ENCODE measurements at places on chromosomes 7 and 10. TPM values are rescaled to one million over a fixed set of nuclear protein-coding genes. Genes with fewer than 3 reads are reported as not detected.

GPR37 gene
- 3.2 TPM for total RNA-seq

DNA sequence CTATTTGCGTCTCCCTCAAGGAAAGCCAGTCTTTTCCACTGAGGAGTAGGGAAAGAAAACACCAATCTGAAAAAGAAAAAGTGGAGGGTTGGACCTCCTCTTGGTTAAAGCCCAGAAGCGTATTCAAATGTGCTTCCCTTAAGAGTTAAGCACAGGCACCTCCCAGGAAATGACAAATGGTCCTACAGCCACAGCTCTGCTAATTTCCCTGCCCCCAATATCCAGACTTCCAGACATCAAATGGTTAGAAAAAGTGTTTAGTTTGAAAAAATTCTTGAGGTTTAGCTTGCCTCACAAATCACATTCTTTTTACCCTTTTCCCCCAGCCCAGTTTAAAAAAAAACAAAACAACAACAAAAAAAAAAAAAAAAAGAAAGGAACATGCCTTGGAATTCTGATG lies 19.0 kb upstream of the COL1A2 start:
- DNase-seq = no peak
- H3K27me3 ChIP-seq = no peaks in the 10 kb centered on the region
- no peaks in the 10 kb centered on the region for H3K36me3 ChIP-seq
- no peaks in the 10 kb centered on the region for H3K4me1 ChIP-seq

DNA sequence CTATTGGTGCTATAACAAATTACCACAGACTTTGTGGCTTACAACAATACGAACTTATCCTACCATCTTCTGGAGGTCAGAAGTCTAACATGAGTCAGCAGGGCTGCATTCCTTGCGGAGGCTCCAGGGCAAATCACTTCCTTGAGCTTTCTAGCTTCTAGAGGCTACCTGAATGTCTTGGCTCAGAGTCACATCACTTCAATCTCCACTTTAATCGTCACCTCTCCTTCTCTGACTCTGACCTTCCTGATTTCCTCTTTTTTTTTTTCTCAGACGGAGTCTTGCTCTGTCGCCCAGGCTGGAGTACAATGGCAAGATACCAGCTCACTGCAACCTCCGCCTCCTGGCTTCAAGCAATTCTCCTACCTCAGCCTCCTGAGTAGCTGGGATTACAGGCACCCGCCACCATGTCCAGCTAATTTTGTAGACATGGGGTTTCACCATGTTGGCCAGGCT lies 44.6 kb upstream of the ANAPC16 start:
- H3K4me1 ChIP-seq = no peaks in the 10 kb centered on the region
- DNase-seq = no peak
- H3K4me3 ChIP-seq = no peak overlapping the region
- no peaks in the 10 kb centered on the region for H3K27me3 ChIP-seq
- no peak overlapping the region for H3K27ac ChIP-seq
- no peaks in the 10 kb centered on the region for H3K36me3 ChIP-seq

SEMA3E gene
- 0.56 TPM for total RNA-seq

DNA sequence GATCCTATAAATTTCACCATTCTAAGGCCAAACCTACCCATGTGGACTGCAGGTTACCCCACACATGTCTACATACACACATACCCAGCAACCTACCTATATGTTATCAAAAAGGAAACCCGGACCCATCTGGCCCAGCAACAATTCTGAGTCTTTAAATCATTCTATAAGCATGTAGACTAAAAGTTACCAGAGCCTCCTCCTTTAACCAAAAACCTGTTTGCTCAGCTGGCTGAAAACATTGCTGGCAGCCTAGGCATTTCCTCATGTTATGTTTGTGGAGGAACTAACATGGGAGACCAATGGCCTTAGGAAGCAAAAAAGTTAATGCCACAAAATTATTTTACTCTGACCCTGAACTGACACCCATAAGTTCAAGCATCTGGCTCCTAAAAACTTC lies 5.3 kb upstream of the ADCK2 start:
- no peak for DNase-seq
- H3K27ac ChIP-seq = no peak overlapping the region
- H3K4me1 ChIP-seq = no peaks in the 10 kb centered on the region
- H3K36me3 ChIP-seq = no peaks in the 10 kb centered on the region
- no peak overlapping the region for H3K4me3 ChIP-seq

GDF10 gene
- total RNA-seq = 5.5 TPM

- H3K36me3 ChIP-seq = no peaks in the 10 kb centered on the region
- no peak overlapping the region for H3K27ac ChIP-seq
- peaks cover 17% of the 10 kb centered on the region for H3K4me1 ChIP-seq
- H3K4me3 ChIP-seq = no peak overlapping the region
- H3K27me3 ChIP-seq = no peaks in the 10 kb centered on the region
- no peak for DNase-seq
These were observed 773.0 kb upstream of the IGFBP3 start for GRCh38 chr7:46694058-46694457.

DNA sequence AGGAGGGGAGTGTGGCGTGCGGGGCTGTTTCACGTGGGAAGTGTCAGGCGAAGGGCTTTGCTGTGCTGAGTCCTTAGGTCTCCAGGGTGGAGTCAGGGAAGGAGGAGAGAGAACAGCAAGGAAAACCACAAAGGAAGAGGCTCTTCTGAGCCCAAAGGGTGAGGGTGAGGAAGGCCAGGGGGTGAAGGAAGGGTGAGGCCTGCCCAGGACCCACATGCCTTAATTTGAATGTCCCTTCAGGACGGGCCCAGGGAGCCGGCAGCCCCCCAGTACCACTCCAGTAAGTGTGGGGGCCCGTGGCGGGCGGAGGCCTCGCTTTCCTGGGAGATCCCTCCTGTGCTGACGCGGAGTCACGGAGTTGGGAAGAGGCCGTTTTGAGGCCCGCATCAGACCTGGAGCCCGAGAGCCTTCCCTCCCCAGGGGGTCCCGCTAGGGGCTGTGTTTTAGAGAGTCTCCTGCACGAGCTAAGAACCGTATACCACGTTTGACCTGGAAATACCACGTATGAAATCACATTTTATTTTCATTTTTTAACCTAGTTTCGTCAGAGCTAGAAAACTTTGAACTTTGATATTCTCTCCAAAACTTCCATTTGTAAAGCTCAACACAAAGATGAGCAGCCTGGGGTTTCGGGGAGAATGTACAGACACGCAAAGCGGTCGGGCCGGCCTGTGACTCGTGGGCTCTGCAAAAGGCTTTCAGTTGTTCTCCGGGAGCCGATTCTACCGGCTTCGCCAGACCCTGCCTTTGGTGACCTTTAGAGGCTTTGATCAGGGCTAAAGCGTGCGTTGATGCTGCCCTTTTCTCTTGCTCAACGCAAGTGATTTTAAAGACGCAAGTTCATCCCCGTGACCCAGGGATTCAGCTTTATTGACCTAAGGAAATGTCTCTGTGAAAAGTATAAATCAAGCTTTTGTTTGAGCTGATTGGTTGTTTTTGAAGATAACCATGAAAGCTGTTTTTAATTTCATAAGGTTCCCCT lies 23.6 kb upstream of the TTYH3 start:
- DNase-seq = no peak
- no peak overlapping the region for H3K4me3 ChIP-seq
- no peaks in the 10 kb centered on the region for H3K4me1 ChIP-seq
- H3K36me3 ChIP-seq = no peaks in the 10 kb centered on the region

- H3K27me3 ChIP-seq = no peaks in the 10 kb centered on the region
- H3K27ac ChIP-seq = no peak overlapping the region
- no peak for DNase-seq
- H3K36me3 ChIP-seq = no peaks in the 10 kb centered on the region
These were observed 38.6 kb upstream of the ACSL5 start for GRCh38 chr10:112335111-112335867.

- no peak overlapping the region for H3K27ac ChIP-seq
- no peaks in the 10 kb centered on the region for H3K36me3 ChIP-seq
- H3K27me3 ChIP-seq = no peaks in the 10 kb centered on the region
- no peak for DNase-seq
These were observed 384.0 kb downstream of the SORCS3 start for GRCh38 chr10:105025092-105025491.

HTRA1 gene
- 21.6 TPM for total RNA-seq

LAMB1 gene
- 77.1 TPM for total RNA-seq

GRCh38 chr10:44261710-44262455 lies 123.0 kb downstream of the CXCL12 start:
- no peak overlapping the region for H3K4me3 ChIP-seq
- no peaks in the 10 kb centered on the region for H3K36me3 ChIP-seq
- no peaks in the 10 kb centered on the region for H3K27me3 ChIP-seq
- no peaks in the 10 kb centered on the region for H3K4me1 ChIP-seq

GRCh38 chr7:26670290-26670689 lies 194.1 kb downstream of the SKAP2 start:
- no peak for DNase-seq
- peaks cover 4% of the 10 kb centered on the region for H3K4me1 ChIP-seq
- no peaks in the 10 kb centered on the region for H3K36me3 ChIP-seq
- no peaks in the 10 kb centered on the region for H3K27me3 ChIP-seq
- H3K27ac ChIP-seq = no peak overlapping the region

TLL2 gene
- total RNA-seq = 0.43 TPM

- H3K4me1 ChIP-seq = peaks cover 40% of the 10 kb centered on the region
- no peak overlapping the region for H3K27ac ChIP-seq
- no peaks in the 10 kb centered on the region for H3K36me3 ChIP-seq
These were observed 26.9 kb upstream of the ABCA13 start for GRCh38 chr7:48144291-48144768.

GRCh38 chr7:10706875-10707493 lies 266.7 kb upstream of the PHF14 start:
- no peak for DNase-seq
- H3K4me1 ChIP-seq = peaks cover 15% of the 10 kb centered on the region
- no peak overlapping the region for H3K27ac ChIP-seq
- H3K27me3 ChIP-seq = no peaks in the 10 kb centered on the region
- H3K36me3 ChIP-seq = no peaks in the 10 kb centered on the region
- H3K4me3 ChIP-seq = no peak overlapping the region

DNA sequence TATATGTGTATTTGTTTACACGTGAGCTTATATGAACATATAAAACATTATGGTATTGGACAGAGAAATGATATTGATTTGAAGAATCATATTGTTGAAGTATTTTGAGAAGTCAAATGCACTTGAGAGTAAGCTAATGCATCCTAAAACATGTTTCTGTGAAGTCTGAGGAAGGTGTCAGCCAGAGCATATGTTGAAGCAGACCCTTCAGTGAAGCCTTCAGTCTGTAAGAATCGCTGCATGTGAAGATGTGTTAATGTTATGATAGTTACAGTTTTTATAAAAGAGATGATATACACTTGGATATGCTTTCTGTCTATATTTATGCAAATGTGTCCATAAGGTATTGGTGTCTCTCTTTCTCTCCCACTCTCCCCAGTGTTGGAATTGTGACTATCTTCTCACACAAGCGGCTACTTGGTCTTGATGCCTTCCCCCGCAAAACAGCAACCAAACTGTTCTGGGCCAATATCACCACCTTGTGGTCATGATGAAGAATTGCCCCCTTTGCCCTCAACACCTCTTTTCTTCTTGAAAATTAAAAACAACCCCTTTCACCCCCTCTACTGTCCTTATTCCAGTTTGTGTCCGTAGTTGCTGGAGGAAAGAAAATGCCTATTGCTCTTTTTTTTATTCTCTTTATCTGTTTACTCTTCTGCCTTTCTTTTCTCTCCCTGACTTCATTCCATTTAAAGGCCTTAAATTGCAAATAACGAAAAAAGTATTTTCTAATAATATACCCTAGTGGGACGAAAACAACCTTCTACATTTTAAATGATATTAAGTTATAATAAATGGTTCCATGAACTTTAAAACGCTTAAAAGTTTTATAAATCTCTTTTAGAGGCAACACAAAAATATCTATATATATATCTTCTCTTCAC lies 64.9 kb downstream of the IKZF1 start:
- no peaks in the 10 kb centered on the region for H3K27me3 ChIP-seq
- no peak overlapping the region for H3K4me3 ChIP-seq
- no peak overlapping the region for H3K27ac ChIP-seq
- DNase-seq = no peak
- H3K4me1 ChIP-seq = no peaks in the 10 kb centered on the region
- no peaks in the 10 kb centered on the region for H3K36me3 ChIP-seq

All from pancreas (tissue), 10 donors.